Pulmonary artery endothelial cell (primary cell): ENCODE measurements at places on chromosomes 1 and 21.

GRCh38 chr1:78664763-78665162 is 15.1 kb downstream of the IFI44 start:
- no peak for DNase-seq

DNA sequence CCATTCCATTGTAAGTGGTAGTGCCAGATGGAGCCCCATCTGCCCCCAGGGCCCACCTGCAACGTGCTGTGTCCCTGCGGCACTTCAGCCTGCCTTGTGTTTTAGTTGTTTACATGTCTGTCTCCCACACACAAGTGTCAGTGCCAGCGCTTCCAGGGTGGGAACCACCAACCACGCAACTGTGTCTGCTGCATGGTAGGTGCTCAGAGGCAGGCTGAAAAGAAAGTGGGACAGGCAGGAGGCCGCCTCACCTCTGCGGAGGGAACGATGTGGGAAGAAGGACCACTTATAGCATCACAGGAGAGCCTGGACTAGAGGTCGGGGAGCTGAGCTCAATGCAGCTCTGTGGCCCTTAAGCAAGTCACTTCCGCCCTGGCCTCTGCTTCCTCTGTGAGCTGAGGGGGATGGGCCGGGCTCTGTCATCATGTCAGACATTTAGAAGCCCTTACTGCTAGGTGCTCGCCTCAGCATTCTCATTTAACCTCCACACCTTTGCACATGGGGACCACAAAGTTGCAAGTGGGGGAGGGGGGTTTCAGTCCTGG is 17.9 kb downstream of the SLC9A1 start:
- DNase-seq, result no peak

- DNase-seq, result no peak
These were observed 53.6 kb upstream of the MUTYH start for GRCh38 chr1:45393718-45394302.

DNA sequence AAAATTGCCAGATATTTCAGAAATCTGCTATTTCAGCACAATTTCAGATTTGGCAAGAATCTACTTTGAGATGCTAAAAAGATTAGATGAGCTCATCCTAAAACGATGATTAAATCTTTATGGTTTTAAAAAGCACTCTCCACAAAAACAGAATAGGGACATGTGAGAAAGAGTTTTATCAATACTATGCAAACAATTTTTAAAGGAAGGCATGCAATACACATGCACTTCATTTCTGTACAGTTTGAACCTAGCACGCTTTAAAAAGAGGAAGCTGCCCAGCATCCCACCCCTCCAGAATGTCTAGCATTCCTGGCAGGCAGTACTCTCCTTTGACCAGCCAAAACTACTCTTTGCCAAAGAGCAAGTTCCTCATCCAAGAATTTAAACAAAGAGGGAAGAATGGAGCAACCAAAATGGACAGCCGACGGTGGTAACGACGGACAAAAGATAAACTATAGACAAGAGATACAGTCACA is 1.3 kb downstream of the ARHGAP29 start:
- no peak for DNase-seq

- no peak for DNase-seq
These were observed 34.6 kb upstream of the DNAH14 start for GRCh38 chr1:224894915-224895314.

DNA sequence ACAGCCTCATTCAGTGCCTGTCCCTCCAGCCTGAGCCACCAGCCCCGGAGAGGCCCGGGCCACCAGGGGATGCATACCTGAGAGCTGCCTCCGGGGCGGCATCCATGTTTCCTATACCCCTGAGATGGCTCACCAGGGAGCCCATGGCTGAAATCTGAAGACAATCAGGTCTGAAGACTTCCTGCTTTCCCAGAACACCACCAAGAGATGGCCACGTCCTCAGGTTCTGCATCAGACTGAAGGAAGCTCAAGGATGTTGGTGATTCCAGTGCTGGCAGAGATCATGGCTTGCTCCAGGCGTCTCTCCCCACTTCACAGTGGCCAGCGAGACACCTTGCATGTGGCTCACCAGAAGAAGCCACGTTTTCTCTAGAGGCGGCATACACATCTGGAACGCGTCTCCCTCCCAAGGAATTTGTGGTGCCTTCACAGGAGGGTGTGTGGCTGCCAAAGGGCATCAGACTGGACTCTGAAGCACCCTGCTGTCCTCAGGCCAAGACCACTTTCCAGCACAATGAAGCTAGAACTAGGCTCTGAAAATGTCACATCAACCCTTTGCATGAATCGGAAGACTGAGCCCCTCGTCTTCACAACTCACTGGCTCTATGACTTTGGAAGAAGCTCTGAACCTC is 170.7 kb upstream of the IRF2BP2 start:
- no peak for DNase-seq

- DNase-seq, result no peak
These were observed 336.4 kb downstream of the SMYD3 start for GRCh38 chr1:246170574-246171261.

DNA sequence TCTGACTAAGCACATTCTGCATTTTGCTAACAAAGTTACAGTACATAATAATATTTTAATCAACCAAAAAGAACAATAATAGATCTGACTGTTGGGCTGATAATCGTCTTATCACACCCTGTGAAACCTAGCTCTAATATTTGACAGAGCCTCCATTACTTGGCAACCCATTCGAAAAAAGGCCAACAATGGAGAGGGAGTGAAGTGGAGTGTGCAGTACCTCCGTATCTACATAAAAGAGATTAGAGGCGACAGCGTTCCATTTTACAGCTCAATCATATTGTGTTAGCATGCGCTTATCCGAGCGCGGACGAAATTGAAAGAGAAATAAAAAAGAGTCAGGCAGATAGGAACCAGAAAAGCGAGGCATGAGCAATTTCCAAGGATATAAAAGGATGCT is 137.3 kb upstream of the USH2A start:
- no peak for DNase-seq
